ENCODE measurements at places on chromosomes 16 and 17.

GRCh38 chr16:57106767-57107166 is 14.4 kb downstream of the CPNE2 start:
- DNase-seq = no peak

DNA sequence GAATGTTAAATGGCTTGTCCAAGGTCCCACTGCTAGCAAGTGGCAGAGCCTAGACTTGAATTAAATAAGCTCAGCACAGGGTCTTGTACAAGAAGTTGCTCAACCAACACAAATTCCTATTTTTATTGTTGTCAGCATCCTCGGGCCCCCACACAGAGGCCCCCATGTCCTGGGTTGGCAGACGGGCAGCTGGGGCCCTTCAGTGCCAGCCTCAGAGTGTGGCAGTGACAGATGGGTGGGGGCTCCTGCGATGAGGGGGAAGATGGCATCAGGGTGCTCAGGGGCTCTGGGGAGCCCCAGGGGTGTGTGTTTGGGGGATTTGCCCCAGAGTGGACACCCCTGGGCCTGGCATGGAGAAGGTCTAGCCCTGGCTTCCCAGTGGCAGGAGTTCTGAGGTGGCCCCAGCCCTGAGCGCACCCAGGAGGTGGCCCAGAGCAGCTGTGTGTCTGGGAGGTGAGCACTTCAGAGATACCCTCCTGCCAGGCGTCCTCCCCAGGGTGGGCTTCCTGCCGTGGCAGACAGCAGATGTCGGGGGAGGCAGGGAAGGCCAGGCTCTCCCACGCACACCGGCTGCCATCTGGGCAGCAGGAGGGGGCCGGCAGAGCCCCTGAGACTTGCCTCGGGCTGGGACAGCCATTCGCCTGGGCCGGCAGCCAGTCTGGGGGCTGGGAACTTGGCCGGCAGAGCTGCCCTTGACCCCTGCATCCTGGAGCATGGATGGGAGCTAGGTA is 150.8 kb downstream of the C16orf78 start:
- DNase-seq = no peak

DNA sequence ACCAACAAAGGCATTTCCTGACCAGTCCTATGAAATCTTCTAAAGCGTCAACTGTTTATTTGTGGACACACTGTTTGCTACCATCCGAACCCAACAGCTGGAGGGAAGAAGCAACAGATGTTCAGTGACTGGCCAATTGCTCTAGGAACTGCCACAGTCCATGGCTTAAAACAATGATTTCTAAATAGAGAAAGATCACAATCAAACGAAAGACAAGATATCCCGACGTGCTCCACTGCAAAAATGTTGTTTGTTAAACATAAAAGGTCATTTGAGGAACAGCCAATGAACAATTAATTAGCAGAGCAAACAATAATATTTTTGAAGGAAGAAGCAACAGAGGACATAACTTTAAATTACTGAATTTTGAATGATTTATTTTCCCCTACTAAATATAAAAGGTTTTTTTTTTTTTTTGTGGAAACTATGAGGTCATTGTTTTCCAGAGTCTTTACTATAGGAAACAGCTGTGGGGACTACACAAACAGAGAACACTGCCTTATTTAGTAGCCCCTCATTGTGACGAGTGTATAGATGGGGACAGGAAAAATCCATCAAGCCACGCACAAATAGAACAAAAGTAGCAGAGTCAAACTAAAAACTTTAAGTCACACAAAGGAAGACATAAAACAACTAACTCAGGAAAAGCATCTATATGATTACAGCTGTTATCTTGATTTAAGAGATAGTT is 17.2 kb downstream of the USP31 start:
- DNase-seq = no peak

DNA sequence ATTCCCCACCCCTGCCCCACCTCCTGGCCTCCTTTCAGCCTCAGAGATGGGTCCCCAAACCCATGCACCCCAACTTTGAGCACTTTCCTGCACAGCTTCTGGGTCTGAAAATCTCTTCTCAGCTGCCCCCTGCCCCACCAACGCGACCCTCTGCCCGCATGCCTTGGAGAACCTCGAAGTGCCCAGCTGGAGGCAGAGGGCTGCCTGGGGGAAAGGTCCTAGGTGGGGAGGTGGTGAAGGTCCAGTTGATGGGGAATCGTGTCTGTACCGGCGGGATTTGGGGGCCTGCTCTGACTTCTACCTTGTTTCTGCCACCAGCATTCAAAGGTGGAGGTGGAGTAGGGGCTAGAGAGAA is 1.3 kb downstream of the NKD1 start:
- no peak for DNase-seq

DNA sequence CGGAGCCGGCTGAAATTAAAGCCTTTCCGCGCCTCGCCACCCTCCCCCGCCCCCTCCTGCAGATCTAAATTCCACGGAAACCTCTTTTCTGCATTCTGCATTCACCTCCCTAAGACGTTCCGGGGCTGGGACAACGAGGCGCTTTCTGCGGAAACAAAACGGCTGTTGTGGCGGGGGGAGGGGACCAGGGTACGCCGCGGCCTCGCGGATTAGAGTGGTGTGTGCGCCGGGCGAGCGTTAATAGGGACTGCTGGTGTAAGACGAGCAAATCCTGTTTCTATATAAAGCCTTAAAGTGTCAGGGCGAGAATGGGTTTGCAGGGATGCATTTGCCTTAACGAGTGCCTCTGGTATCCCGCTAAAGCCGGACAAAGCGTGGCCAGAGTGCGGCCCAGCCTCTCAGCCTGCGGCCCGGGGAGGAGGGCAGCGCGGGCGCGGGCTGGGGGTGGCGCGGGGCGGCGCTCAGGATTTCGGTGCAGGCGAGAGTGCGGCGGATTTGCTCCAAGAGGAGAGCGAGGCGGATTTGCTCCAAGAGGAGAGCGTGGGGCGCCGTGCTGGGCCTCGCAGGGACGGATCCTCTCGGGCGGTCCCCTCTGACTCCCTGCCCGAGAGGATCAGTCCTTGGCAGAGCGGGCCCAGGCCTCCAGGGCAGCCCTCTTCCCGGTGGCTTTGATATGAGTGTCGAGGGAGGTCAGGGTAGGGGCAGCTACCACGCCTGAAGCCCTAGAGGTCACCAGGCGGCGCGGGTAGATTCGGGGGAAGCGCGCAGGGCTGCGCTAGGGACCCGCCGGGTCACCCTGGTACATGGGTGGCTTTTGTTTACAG is 5.1 kb downstream of the BAHCC1 start:
- DNase-seq = no peak

DNA sequence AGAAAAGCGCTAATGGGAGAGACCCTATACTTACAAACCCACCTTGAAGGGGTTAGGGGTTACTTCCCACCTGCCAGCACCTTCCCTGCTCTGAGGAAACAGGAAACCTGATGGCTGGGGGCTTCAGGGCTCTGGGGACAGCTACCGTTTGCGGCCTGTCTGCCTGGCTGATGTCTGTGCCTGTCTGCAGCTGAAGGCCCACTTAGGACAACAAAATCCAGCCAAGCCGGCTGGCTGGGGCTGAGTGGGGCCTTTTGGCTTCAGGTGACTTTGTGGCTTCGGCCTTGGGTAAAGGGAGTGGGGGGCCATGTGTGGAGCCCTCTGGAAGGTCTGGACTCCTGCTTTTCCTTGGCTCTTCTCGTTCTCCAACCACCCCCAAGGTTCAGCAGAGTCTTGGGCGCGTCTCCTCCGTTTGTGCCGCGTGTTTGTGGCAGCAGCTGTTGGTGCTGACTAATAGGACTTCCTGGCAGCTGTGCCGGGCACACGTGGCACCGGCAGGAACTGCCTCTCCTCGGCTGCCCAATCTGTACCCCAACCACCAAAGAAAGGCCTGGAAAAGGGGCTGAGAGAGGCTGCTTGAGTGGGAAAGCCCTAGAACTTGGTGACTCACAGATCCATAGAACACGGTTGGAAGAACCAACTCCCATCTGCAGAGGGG is 186.7 kb downstream of the MSI2 start:
- peak; percentile 35 for DNase-seq

- no peak for DNase-seq
These were observed 48.0 kb upstream of the CDYL2 start for GRCh38 chr16:80852261-80852872.

DNA sequence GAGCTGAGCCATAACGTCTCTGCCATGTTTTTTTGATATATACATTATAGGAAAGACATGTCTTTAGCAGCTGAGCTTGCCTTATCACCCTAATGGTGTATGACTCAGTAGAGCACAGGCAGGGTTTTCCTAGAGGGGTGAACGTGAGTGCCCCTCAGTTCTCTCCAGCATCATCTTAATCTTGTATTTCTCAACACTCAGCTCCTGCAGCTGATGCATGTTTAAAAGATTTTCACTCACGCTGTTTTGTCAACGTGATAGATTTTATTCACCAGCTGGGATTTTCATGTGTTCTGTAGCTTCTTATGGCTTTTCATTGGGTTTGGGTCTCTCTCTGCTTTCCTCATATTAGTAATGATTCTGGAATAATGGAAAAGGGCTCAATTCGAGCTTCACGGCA is 186.0 kb upstream of the PMFBP1 start:
- no peak for DNase-seq

DNA sequence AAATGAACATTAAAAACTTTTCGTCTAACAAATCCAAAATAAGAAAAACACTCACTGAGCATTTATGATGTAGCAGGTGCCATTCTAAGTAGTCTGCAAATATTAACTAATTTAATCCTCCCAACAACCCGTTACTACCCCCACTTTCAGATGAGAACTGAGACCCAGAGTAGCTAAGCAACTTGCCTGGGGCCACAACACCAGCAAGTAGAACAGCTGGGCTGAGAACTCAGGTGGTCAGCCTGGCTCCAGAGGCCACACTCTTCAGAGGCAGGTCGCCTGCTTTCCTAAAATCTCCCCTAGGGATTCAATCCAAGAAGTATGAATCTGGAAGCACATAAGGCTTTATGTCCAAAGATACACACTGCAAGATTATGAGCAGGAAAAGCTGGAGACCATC is 6.2 kb downstream of the MBTPS1 start:
- no peak for DNase-seq

GRCh38 chr17:82843904-82844680 is 4.3 kb upstream of the ZNF750 start:
- DNase-seq = no peak
